ENCODE measurements at places on chromosomes 2 and 18. TPM values are rescaled to one million over a fixed set of nuclear protein-coding genes. Genes with fewer than 3 reads are reported as not detected.

DNA sequence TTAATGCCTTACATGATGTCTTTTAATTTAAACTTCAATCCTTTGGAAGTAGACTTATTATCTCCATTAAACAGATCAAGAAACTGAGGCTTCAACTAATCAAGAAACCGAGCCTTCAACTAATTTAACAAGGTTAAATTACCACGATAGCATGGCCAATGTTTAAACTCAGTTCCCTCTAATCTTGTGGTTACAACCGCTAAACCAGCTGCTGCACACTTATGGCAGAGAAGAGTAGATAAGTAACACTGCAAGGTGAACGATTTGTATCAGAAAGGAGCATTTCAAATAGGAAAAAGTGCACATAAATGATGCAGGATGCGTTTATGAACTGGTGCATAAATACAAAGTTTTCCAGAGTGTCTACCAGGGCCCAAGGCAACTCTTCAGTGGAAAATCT, 144.6 kb upstream of the CAVIN2 start:
- no peak for DNase-seq

DNA sequence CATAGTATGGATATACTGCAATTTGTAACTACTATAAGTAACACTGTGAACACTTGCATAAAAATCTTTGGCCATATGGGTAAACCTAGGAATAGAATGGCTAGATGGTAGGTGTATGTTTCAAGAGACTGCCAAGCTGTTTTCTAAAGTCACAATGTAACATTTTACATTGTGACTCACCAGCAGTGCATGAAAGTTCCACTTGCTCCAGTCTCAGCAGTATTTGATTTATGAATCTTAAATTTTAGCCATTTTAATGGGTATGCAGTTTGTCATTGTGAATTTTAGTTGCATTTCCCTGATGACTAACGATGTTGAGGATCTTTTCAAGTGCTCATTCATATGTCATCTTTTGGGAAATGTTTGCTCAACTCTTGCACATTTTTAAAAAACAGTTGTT, 86.1 kb downstream of the FARSB start:
- no peak for DNase-seq

DNA sequence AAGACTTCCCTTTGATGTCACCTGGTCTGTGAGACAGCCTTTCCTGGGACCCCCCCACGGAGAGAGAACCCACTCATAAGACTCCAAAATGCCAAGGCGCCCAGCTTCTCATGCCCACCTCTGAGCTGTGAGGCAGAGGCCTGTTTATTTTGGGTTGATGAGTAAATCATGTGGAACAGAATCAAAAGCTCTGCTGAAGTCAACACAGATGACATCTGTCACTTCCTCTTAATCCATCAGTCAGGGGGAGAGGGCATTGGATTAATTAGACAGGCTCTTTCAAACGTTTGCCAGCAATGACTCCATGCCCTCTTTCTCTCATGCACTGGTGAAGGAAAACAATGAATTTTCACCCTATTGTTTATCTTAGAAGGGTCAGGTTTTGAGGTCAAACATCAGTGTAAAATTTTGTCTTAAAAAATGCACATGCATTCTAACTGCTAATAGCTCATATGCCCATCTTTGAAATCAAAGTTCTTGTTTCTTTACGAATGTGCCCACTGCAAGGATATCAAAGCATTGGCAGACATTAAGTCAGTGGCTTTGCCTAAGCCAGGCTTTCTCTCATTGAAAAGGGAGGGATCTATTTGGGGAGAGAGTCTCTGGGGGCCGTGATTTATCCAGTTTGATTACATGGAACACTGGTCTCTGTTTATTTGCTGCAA, 184.1 kb downstream of the ACKR3 start:
- DNase-seq = no peak

GRCh38 chr18:155688-156087, 2.7 kb upstream of the USP14 start:
- no peak for DNase-seq

DNA sequence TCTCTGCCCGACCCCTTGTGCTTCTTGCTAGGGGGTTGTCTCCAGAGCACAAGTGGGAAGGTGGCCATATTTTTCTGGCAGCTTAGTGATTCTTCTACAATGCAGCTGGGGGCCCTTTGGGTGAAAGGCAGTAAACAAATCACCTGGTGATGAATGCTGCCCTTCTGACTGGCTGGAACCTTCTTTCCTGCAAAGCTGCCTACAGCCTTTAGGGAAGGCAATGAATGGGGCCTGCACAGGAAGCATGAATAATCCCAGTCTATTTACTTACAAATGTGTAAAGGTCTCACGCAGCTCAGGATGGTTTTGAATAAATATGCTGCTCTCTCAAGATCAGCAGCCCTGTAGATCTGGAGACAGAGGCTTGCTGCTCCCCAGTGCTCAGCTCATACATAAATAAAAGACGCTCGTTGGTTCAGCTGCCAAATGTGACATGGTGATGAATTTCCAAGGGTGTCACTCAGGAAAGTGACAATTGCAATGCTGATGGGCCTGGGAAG, 289.2 kb downstream of the TDRD15 start:
- no peak for DNase-seq

DNA sequence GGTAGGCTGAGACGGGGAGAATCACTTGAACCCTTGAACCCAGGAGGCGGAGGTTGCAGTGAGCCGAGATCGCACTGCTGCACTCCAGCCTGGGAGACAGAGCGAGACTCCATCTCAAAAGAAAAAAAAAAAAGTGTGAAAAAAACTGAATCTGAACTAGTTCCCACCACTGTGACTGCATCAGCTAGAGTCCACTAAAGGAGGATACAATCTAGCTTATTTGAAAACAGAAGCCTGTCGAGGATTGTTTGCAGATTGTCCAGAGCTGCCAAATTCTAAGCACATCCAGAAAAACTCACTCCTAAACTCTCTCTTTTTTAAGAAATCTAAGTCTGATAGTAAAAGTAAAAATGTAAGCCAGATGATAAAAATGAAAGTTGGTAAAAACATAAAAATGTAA, 10.6 kb downstream of the GFPT1 start:
- DNase-seq = no peak

MBOAT2 gene
- 18.4 TPM for total RNA-seq
